ENCODE measurements at places on chromosomes 11 and 22.

DNA sequence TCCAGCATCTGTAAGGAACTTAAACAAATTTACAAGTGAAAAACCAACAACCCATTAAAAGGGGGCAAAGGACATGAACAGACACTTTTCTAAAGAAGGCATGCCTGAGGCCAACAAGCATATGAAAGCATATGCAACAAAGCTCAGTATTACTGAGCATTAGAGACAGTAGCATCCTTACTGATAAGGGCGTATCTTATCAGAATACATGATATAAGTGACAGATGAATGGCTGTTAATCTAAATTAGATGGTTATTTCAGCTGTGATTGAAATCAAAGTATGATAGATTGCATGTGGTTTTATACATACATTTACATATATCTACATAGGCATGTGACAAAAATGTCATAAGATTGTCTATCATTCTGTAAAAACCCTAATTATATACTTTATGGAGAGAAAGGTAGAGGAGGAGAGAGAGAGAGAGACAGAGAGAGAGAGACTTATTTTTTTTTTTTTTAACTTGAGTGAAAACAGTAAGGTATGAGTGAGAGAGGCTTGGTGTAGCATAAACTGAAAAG is 1240.7 kb downstream of the FAM181B start:
- no peak for DNase-seq

DNA sequence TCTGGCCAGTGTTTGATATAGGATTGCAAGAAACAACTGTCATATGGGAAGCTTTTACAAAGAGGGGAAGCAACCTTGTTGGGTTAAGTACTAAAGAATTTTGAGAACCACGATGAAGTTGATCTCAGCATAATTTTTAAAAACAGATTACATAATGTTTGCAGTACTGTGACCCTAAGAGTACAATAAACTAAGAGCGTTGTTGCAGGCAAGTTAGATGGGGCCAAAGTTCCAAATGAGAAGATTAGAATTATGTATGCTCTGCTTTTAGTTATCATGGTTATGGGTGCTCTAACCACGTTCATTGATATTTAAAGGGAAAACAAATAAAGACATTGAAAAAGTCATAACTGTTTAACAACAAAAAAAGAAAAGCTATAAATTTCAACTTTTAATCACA is 177.5 kb downstream of the CNTN5 start:
- DNase-seq: no peak

DNA sequence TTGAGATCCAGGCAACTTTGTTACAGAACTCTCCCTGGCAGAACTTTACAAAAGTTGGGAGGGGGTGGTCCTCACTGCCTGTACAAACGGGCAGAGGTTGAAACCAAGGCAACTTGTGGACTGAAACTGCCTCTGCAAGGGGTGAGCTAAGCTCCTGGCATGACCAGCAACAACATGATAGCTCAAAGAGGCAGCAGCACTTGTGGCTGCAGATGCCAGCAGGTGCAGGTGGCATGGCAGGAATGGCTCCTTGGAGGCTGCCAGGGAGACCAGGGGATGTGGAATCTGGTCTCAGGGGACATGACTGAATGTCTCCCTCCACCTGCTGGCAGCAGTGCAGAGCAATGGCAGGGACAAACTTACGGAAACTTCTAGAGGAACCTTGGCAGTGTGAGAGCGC is 38.8 kb upstream of the PHF21A start:
- DNase-seq: no peak

GRCh38 chr11:109338131-109338530 is 83.9 kb upstream of the C11orf87 start:
- no peak for DNase-seq

GRCh38 chr11:27291302-27291889 is 71.6 kb downstream of the CCDC34 start:
- DNase-seq: no peak

DNA sequence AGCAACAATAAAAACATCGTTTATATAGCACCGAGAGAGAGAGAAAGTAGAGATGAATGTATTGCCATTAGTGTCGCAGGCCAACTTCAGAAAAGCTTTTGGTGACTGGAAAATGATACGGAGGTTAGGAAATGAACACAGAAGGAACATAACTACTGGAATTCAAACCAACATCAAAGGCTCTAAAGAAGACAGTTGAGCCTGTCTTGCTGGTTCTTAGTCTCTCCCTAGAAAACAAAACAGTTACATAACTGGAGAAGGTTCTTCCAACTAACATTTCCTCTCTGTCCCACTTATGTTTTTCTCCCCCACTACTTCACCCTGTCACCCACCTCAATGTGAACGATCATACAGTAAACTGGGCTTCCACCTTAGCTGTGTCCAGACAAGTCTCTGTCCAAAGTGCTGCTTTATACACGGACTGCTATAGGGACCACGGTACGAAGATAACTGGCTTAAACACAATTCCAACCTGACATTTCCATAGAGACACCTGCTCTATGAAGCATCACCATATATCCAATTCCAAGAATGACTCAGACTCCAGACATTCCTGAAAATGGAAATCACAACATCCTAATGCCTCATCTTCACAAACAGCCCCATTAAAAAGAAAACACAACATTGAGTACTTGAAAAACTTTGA is 85.2 kb upstream of the ARHGAP32 start:
- no peak for DNase-seq

DNA sequence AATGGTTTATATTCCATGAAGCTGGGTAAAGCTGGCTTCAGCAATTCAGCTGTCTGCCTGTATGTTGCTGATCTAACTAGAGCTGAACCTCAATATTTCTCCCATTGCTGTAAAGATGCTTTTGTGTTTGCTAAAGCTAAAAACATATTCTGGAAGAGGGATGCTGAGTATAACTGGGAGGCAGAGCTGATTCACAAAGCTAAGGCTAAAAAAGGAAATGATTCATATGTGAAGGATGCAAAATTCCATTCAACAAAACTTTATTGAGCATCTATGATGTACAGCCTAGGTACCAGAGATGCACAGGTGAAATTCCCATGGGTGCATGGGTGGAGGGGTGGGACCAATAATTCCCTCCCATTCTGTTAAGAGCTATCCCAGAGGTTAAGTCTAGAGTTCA is 193.9 kb downstream of the KIF18A start:
- no peak for DNase-seq

- no peak for DNase-seq
These were observed 48.1 kb upstream of the DAGLA start for GRCh38 chr11:61632096-61632495.

DNA sequence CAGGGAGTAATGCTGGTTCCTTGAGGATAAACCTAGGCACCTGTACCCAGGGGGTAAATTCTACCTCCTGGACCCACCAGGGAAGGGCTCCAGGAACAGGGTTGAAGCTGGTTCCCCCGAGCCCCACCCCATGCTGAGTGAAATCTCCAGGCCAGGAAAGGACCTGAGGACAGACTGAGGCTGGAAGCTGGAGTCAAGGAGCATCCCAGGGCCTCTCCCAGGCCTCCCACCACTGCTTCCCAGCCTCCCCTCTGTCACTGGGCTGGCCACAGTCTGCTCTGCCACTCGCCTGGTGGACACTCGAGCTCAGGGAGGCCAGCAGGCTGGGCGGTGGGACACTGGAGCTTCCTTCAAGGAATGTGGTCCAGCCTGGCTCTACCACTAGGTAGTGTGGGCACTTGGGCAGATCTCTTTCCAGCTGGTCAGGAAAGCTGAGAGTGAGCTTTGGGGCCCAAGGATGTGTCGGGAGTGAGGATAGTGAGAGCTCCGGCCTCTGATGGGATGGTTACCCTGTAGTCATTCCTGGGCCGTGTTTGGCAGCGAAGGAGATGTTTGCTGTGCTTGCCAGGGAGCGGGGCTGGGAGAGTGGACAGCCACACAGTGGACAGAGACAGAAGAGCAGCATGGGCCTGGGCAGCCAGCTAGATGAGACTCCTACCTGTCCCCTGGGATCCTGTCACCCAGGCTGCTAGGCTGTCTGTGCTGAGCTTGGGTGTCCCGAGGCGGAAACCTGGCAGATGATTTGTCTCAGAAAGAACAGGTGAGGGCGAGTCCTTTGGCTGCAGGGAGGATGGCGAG is 3.4 kb downstream of the OVOL1 start:
- no peak for DNase-seq

DNA sequence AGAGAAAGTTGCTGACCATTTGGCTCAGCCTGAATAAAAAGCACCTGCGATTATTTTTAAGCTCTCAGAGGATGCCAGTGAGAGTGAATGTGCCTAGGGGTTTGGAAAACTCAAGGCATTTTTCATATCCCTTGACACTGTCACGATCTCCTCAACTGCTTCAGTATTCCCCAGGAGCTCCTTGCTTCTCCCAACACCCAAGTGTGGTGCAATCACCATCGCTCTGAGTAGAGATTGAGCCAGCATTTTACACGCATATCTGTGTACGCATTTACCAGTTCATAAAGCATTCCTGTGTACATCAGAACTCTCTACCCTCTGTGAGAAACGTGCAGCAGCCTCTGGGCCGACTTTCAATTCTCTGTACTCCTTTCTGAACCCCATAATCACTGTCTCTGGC is 1.3 kb downstream of the SRRD start:
- no peak for DNase-seq

DNA sequence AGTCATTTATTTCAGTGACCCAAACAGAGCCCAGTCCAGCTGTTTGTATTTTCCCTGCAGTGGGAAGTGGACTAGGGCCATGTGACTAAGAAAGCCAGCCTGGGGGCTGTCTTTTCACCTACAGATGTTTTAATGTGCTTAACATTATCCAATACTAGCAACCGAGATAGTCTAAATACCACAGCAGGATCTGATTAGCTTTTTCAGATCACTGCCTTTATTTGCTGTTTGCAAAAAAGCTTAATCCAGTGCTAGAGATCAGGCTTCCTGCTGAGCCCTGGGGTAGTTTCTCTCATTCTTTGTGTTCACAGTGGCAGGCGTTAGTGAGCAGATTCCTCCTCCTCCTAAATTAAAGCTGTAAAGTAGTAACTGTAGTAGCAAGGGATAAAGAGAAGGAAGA is 35.0 kb downstream of the ZC3H12C start:
- DNase-seq: peak; percentile 25

GRCh38 chr11:47955061-47955755 is 25.2 kb upstream of the PTPRJ start:
- DNase-seq: no peak

GRCh38 chr11:94271885-94272372 is 32.5 kb upstream of the IZUMO1R start:
- no peak for DNase-seq

DNA sequence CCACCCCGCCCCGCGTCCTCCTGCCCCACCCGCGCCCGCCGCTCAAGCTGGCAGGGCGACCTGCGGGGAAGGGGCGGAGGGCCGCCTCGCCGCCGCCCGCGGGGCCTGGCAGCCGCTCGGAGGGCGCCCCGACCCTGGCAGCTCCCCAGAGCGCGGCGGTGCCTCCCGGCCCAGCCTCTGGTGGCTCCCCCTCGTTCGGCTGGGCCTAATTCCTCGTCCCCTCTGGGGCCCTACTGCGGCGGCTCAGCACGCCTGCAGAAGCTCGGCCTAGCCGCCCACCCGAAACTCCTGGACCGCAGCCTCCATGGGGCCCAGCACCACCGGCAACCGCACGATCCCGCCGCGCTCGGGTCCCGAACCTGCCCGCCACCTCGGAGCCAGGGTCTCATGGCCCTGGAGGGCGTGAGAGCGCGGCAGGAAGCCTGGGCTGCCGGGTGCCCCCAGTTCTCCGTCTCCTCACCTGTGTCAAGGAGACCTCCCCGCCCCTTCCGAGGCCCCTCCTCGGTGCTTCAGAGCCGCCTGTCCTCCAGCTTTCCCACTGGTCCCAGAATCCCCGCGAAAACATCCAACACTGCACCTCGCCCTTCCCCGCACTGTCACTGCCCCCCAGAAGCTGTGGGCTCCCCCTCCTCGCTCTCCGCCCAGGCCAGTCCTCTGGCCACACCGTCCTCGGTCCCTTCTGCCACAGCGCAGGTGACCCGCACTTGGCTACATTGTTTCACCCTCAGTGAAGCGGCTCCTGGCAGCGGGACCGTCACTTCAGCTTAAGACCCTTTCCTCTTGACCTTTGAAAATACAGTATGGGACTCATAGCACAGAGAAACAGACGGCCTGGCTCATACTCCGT is 613 bp upstream of the GSC2 start:
- no peak for DNase-seq

DNA sequence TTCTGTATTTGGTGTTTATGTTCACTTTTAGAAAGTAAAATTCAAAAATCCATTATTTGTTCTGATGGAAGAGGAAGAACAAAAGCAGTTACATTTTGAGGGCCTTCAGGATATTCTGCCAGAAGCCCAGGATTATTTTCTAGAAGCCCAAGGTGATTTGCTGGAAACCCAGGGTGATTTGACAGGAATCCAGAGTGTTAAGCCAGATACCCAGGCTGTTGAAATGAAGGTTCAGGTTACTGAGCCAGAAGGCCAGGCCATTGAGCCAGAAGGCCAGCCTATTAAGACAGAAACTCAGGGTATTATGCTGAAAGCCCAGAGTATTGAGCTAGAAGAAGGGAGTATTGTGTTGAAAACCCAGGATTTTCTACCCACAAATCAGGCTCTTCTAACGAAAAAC is 33.1 kb downstream of the CCDC15 start:
- DNase-seq: no peak

- no peak for DNase-seq
These were observed 1506.8 kb downstream of the BRD1 start for GRCh38 chr22:48320683-48321451.

GRCh38 chr22:50285568-50286229 is 15.5 kb upstream of the MAPK11 start:
- no peak for DNase-seq

DNA sequence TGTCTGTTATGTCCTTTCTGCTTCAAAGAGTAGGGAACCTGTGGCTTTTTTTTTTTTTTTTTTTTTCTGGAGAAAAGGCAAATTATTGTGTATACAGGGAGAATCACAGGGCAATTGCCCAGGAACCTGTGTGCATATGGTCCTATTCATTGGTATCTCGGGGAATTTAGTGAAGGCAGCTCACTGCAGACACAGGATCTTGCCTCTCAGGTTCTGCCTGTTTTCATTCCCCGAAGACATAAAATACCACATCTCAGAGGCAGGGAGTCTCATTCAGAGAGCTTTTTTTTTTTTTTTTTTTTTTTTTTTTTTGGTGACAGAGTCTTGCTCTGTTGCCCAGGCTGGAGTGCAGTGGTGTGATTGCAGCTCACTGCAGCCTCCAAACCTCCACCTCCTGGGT is 88.3 kb downstream of the OSBP2 start:
- no peak for DNase-seq

DNA sequence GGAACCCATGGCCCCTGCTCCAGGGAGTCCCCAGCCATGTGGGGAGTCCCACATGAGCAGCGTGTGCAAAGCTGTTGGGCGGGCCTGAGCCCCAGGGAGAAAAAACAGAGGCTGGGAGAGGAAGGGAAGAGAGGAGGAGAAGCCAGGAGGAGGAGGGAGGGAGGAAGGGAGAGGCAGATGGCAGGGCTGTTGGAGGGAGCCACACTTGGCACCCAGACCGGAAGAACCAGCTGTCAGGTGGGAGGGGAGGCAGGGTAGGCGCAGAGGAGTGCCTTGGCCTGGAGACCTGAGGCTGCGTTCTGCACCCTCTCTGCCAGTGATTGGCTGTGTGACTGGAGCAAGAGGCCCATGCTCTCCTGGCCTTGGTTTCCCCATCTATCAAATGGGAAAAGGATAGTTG is 6.7 kb downstream of the SYNGR1 start:
- no peak for DNase-seq
